ENCODE measurements at places on chromosomes 13 and 19.

DNA sequence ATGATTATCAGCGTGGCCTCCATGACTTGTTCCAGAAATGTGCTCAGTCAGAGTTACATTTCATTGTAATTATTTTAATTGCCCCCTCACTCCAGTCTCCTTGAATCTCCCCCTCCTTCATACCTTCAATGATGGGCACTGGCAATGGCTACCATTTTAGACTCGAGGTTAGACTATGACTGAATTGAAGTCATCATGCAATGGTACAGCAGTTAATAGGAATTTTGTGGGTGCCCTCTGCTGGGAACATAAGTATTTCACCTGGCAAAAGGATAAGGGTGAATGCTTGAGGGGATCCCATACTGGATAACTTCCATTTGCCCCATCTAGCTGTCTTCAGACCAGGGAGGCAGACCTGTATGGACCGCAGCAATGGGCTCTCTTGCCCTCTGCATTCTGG is 32.2 kb upstream of the USP12 start:
- DNase-seq, result no peak

- DNase-seq, result no peak
Measured at GRCh38 chr13:78600280-78600883, 3.0 kb downstream of the POU4F1 start.

GRCh38 chr13:33199289-33199850 is 86.2 kb downstream of the STARD13 start:
- DNase-seq, result no peak

GRCh38 chr19:10725415-10725814 is 7.5 kb downstream of the DNM2 start:
- no peak for DNase-seq

DNA sequence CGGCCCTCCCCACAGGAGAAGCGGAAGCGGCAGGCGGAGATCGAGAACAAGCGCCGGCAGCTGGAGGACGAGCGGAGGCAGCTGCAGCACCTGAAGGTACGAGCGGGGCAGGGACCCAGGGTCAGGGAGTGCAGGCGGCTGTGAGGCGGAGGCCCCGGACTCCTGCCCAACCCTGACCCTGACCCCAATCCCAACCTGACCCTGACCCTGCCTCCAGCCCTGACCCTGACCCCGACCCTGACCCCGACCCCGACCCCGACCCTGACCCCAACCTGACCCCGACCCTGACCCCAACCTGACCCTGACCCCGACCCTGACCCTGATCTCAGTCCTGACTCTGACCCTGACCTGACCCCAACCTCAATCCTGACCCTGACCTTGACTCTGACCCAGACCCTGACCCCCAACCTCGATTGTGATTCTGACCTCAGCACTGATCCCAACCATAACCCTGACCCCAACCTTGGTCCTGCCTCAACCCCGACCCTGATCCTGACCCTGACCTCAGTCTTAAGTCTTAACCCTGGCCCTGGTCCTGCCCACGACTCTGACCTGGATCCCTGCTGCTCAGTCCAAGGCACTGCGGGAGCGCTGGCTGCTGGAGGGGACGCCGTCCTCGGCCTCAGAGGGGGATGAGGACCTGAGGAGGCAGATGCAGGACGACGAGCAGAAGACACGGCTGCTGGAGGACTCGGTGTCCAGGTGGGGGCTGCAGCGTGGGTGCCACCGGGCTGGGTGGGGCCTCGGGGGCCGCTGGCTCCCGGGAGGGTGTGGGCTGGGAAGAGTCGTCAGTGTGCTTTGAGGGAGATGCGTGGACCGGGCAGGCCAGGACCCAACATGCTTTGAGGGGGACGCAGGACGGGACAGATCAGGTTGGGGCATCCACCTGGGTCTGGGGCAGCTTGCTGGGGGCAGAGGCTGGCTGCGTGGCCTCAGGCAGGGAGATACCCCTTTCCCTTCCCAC is 18.5 kb downstream of the PALM start:
- DNase-seq, result no peak

GRCh38 chr13:111241862-111242261 is 78.6 kb upstream of the TEX29 start:
- DNase-seq, result no peak

DNA sequence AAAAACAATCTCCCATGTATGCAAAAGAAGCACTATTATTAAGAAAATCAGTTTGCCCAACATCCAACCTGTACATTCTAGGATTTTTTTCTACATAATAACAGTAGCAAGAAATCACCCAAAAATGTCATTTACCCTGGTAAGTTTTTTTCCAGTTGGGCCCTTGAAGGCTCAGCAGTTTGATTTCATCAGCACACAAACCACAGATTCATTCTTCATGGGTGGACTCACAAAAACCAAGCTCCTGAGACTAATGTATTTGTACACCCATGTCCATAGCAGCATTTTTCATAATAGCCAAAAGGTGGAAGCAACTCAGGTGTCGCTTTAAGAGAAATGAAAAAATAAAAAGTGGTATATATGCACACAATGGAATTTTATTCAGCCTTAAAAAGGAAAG is 210.1 kb downstream of the TBC1D4 start:
- no peak for DNase-seq

- no peak for DNase-seq
Measured at GRCh38 chr13:111047326-111047725, 67.8 kb upstream of the ARHGEF7 start.

GRCh38 chr19:44722131-44723121 is 23.5 kb downstream of the CEACAM16 start:
- DNase-seq, result no peak

GRCh38 chr13:37202264-37202663 is 96.8 kb upstream of the CSNK1A1L start:
- DNase-seq, result no peak

GRCh38 chr19:46221152-46221551 is 8.4 kb upstream of the IGFL1 start:
- no peak for DNase-seq

DNA sequence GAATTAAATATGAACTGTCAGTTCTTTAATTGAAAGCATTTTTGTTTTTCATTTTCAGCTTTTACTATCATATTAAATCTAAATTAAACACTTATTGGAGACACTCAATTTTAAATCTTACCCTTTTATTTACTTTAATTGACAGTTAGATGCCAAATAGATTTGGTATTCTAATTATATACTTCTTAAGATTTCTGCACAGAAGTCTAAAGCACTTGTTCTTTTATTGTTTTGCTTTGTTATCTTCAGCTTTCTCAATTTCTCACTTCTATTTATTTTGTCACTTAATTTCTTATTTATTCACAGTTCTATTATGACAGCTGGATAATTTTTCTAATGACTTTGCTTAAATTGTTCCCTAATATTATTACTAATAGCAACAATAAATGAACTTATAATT is 1397.3 kb upstream of the MIR17HG start:
- no peak for DNase-seq

GRCh38 chr13:46717275-46717674 is 79.7 kb downstream of the ESD start:
- DNase-seq, result no peak

DNA sequence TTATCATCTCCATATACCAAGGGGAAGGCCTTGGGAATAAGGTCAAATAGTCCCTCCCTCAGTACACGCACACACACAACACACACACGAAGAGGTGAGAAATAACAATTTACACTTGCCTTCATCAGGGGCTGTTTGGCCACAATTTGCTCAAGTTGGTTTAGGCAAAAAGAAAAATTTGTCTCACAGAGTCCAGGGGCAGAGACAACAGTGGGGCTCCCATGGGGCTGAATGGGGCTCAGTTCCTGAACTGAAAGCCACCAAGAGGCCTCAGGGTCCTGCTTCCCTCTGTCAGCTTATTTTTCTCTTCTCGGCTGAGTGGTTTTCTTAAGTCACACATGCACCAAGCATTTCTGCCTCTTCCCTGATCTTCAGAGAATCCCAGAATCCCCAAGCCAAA is 35.5 kb downstream of the PCDH8 start:
- DNase-seq, result no peak

DNA sequence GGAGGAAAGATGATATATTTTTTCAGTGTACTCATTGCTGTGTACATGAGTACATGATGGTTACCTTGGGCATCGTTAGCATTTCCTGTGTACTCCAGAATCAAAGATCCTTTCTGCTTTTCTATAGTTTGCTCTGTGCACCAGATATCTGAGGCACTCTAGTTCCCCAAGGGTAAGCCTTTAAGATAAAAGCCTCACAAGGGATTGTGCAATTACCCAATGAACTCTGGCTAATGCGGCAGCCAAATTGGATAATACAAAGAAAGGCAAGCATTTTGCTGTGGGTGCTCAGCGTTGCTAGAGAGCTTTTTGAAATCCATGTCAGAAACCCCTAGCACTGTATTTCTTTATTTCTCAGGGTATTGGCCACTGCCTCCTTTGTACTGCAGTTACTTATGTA is 2.9 kb downstream of the CYSLTR2 start:
- DNase-seq, result no peak

GRCh38 chr19:6543866-6544347 is 13.1 kb downstream of the TNFSF9 start:
- DNase-seq, result no peak

DNA sequence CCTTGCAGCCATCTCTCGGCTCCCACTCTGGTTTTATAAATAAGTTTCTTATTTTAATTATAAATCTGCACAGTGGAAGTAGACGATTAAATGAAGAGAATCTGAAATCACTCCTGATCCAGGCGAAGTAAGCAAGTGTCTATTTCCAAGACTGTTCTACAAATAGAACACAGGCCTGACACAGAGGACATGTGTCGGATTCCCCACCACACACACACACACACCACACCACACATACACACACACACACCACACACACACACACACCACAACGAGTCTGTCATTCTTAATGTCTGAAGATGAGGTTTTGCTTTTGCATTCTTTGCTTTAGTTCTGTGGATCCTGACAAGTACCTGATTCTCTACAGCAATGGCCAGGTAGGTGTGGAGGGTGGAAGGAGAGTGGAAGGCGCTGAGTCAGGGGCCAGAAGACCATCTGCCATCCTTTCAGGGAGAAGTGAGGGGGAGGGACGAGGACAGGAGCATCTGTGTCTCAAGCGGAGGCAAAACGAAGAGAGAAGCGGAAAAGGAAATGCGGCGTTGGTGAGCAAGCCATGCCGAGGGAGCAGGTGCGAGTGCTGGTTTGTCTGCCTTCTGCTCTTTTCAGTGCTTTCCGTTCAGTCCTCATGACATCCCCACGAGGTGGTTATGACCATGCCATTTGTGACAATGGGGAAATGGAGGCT is 110.2 kb downstream of the TEX26 start:
- DNase-seq, result no peak

GRCh38 chr19:49988433-49988832 is 27.5 kb upstream of the SIGLEC11 start:
- DNase-seq, result no peak

GRCh38 chr13:34738254-34738992 is 203.6 kb upstream of the NBEA start:
- no peak for DNase-seq

GRCh38 chr19:13956365-13956744 is 4.0 kb downstream of the DCAF15 start:
- no peak for DNase-seq

All from GM12891 (cell line).